Activated T-cell treated with anti-CD3 and anti-CD28 coated beads for 4 hours (primary cell): ENCODE measurements at places on chromosomes 6 and 20.

DNA sequence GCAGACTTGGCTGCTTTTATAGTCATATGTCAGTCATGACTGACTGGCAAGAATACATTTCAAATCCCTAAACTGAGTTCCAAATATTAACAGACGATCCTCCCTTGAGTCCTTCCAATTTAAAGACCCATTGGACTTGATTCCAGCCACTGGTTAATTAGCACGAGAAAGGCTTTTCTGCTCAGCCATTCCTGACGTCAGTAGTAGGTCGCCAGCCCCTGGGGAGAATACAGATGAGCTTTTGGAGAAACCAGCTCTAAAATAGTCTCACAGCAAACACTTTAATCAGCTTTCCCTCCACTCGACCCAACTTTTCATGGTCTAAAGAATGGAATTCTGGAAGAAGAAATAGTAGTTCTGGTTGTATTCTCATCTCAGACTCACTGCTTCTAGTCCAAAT is 91.6 kb downstream of the SLC22A3 start:
- no peak for DNase-seq

DNA sequence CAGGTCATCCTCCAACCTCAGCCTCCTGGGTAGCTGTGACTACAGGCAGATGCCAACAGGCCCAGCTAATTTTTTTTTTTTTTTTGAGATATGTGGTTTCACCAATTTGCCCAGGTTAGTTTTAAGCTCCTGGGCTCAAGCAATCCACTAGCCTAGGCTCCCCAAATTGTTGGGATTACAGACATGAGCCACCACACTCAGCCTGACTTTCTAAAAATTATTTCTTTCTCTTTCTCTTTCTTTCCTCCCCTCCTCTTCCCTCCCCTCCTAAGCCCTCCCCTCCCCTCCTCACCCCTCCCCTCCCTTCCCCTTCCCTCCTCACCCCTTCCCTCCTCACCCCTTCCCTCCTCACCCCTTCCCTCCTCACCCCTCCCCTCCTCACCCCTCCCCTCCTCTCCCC is 127.3 kb downstream of the BTBD3 start:
- DNase-seq: no peak

DNA sequence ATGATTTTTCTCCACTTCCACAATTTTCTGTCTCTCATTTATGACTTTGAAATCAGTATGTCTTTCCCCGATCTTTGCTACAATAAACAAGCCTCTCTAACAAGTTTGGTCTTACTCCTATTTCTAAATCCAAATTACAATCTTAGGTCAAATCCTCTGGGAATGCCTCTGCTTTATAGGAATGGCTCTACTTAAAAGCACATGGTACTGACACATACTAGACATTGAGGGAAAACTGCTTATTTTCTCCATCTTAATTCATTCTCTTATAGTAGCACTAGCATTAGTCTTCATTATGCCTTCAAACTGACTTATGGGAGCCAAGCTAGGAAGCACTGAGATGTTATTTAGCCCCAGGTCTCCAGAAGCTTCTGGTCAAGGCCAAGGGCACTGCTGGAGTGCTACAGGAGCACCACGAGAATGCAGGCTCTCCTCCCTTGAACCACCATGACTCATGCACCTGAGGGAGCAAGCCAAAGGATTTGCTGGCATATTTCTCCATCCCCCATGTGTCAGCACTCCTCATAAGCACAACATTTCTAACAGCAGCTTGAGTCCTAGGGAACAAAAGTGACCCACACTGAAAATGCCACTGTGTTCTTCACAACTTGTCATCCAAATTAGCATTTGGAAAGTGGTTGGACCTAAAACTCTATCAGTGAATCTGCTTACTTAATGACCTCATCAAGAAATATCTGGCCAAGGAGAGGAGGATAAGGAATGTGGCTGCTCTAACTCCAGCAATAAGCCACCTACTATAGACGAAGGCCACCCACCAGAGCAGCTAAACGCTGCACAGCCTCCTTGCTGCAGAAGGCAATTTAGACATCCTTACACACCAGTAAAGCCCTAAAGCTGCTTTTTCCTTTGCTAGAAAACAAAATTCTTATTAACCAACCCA is 156.8 kb upstream of the KCNQ5 start:
- no peak for DNase-seq

GRCh38 chr6:143258945-143259344 is 191.6 kb downstream of the ADAT2 start:
- DNase-seq: no peak

- no peak for DNase-seq
Observed at GRCh38 chr20:25300496-25301170, 52.7 kb downstream of the PYGB start.

DNA sequence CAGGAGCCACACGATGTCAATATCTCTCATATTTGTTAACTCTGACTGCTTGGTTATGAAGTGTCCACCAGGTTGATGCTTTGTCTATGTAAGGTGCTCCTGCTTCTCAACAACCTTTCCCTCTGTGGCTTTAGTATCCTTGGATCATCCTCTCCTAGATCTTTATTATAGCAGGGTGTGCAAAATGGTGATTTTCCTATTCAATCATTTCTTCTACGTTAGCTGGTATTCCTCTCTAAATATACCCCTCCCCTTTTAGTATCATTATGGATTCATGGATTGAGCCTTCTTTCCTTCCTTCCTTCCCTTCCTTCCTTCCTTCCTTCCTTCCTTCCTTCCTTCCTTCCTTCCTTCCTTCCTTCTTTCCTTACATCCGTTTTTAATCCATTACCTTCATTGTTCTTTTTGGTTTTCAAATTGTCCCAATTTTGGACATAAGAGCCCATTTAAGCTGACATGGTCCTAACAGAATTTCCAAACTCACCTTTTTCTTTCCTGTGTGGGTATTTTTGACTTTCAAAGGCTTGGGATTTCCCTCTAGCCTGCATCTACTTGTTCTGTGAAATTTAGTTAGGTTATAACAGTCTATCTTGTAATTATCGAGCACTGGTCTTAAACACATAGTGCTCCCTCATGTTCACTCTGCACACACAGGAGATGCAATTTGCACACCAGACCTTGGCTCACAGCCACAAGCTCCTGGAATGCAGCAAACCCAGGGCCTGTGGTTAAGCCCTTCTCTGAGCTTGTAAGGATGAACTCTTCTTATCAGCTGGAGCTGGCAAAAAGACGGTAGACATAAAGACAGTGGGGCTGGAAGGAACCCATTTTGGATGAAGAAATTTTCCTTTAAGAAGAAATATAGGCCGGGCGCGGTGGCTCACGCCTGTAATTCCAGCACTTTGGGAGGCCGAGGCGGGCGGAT is 109.9 kb downstream of the SLC24A3 start:
- DNase-seq: no peak

GRCh38 chr6:5482619-5483018 is 221.3 kb downstream of the FARS2 start:
- DNase-seq: no peak

DNA sequence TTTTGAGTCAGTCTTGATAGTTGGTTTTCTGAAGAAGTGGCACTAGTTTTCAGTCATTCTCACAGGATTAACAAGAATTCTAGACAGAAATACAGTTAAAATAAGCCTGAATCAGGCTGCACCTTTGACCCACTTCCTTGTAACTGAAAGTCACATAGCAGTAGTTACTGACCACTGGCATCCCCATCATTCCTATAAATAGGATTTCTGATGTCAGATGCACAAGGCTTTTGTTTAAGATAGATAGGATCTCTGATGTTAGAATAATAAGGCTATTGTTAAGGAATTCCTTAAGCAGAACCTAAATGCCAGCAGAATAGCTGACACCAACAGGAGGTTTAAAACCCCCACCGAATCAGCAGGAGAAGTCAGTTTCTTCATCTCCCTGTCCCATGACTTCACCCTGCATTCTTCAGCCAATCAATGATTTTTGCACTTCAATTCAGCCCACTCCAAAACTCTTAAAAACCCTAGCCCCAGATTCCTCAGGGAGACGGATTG is 30.6 kb upstream of the ZBTB24 start:
- DNase-seq: no peak

- DNase-seq: no peak
Observed at GRCh38 chr20:57276221-57276620, 9.8 kb upstream of the BMP7 start.

- DNase-seq: no peak
Observed at GRCh38 chr6:167799033-167799821, 27.5 kb upstream of the AFDN start.

- no peak for DNase-seq
Observed at GRCh38 chr20:51271931-51272330, 249.0 kb upstream of the KCNG1 start.

- no peak for DNase-seq
Observed at GRCh38 chr6:19325335-19325789, 511.8 kb upstream of the ID4 start.

DNA sequence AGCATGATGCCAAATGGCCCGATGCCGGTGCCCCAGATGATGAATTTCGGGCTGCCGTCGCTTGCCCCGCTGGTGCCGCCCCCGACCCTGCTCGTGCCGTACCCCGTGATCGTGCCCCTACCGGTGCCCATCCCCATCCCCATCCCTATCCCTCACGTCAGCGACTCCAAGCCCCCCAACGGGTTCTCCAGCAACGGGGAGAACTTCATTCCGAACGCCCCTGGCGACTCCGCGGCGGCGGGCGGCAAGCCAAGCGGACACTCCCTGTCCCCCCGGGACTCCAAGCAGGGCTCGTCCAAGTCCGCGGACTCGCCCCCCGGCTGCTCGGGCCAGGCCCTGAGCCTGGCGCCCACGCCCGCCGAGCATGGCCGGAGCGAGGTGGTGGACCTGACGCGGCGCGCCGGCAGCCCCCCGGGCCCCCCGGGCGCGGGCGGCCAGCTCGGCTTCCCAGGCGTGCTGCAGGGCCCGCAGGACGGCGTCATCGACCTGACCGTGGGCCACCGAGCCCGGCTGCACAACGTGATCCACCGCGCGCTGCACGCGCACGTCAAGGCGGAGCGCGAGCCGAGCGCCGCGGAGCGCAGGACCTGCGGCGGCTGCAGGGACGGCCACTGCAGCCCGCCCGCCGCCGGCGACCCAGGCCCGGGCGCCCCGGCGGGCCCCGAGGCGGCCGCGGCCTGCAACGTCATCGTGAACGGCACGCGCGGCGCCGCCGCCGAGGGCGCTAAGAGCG is 144.6 kb downstream of the SOBP start:
- no peak for DNase-seq
